NCI-H1930 (cell line): ENCODE measurements at places on chromosomes 3 and 15.

- DNase-seq: no peak
Measured at GRCh38 chr3:197592361-197593045, 36.7 kb upstream of the BDH1 start.

DNA sequence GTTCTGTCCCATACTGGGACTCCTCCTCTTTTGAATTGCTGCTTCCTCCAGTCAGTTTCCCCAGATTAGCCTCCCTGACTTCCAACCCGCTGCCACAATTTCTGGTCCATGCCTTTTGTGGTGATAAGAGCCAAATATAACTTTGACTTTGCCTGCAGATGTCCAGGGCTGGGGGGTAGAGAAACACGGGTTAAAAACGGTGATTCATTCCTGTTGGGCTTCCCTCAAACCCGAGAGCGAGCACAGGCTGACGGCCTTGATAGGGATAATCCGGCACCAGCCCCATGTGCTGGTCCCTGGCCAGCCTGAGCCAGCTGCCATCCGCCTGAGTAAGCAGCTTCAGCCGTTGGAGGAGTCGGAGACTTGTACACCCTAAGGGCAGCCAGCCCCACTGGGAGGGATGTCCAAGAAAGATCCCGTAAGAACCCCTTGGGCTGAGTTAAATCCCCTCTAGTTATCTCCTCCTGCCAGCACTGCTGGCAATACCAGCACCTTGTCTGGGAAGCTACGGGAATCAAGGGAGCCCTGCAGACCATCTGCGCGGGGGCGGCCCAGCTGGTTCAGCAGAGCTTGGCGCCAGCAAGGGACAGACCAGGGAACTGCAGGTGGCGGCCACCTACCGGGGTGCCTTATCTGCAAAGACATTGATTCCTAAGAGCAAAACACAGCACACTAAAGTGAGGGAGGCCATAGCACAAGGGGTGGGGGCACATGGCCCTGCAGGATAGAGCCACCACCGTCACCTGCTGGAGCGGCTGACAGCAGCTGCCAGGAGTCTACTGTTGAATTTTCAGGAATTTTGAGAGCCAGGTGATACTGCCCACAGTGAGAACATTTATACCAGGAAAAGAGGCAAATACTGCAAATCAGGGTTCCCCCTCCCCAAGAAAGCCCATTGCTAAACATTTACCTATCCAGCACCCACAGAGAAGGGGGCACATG lies 18.1 kb downstream of the CSPG4 start:
- no peak for DNase-seq

DNA sequence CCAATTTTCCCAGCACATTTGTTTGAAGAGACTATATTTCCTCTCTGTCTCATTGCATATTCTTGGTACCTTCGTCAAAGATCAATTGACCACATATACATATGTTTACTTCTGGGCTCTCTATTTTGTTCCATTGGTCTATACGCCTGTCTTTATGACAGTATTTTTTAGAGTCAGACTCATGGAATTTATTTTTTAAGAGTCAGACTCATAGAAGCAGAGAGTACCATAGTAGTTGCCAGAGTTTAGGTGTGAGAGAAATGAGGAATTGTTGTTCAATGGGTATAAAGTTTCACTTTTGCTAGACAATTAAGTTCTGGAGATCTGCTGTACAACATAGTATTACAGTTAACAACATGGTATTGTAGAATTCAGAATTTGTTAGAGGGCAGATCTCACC lies 27.1 kb downstream of the PLA2G4F start:
- no peak for DNase-seq

DNA sequence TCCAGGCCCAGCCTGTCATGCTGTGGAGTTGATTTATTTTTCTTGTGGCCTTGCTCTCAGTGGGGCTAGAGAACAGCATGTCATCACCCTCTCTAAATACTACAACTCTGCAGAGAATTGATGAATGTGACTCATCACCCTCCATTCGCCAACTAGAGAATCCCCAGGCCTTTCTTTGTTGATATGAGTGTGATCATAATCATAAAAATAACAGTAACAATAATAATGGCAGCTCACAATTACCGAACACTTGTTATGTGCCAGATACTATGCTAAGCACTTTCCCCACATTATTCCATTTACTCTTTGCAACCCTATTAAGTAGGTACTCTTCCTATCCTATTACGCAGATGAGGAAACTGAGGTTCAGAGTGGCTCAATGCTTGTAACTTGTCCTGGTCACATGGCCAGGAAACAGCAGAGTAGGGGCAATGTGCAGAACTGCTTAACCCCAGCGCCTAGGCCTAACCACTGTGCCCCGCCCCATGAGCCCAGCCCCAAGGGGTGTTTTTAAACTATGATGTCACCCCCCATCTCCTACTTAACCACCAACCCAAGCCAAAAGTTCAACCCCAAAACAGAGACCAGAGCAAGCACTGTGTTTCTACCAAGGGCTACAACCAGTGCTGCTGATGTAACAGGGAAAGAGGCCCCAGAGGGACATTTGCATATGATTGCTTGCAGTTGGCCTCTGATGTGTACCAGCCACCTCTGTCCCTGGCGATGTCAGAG lies 104.5 kb downstream of the ADCY5 start:
- DNase-seq: no peak

DNA sequence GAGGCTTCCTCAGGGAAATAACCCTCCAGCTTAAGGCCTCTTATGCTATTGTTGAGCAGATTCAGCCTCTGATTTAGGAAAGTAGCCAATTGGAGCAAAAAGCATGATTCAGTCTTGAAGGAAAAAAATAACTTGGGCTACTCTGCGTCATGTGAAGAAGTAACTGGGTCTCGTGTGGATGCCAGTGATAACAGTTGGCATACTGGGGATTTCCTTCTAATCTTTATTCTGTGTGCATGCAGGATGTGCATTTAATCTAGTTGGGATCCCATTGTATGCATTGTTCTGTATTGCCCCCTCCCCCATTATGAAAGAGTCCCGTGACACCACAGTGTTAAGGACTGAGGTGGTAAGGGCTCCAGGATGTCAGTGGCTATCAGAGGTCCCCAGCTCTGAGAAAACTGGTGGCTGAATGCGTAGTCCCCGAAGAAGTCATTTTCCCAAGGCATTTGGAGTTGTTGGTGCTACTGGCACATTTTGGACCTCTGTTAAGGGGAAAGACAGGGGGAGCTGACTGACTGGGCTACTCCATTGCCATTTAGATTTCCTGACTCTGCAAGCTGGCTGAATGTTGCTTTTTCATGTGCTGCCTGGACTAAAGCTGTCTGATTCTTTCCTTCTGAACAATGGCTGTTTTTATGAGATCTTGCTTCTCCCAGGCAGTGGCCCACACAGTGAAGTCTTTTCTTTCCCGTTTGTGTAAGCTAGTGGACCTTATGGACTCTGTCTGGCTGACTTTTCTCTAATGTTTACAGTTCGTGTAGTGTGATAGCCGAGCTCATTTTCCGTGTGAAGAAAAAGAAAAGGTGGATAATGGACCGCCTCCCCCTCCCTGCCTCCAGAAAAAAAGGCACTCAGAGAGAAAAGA lies 38.4 kb upstream of the TRAK1 start:
- DNase-seq: no peak

- no peak for DNase-seq
Measured at GRCh38 chr15:99385865-99386264, 134.6 kb downstream of the LRRC28 start.

- DNase-seq: no peak
Measured at GRCh38 chr3:6222069-6222468, 638.8 kb upstream of the GRM7 start.

- no peak for DNase-seq
Measured at GRCh38 chr15:60384053-60384452, 13.7 kb downstream of the ANXA2 start.

DNA sequence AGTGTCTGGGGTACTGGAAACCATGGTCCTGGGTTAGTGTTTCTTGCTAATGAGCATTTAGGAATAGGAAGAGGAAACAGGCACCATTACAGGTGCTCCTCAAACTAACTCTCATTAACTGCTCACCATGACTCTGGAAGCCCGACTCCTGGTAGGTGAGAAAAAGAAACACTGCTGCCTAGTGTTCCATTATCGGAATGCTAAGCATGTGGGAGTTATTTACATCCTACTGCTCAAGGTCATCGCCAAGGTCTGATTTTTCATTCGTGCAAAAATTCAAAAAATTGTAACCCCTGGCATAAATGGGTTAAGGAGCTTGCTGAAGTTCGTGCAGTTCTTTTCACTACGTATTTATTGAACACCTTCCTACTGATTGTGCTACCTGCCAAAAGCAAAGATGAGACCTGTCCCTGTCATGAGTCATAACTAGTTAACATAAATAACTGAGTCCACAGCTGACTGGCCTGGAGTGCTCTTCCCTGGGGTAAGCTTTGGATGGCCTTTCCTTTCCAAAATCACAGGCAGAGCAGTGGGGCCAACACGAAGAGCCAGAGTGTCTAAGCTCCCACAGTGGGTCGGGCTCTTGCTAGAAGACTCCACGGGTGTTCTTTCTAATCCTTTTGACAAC lies 22.7 kb upstream of the PAQR5 start:
- DNase-seq: no peak

DNA sequence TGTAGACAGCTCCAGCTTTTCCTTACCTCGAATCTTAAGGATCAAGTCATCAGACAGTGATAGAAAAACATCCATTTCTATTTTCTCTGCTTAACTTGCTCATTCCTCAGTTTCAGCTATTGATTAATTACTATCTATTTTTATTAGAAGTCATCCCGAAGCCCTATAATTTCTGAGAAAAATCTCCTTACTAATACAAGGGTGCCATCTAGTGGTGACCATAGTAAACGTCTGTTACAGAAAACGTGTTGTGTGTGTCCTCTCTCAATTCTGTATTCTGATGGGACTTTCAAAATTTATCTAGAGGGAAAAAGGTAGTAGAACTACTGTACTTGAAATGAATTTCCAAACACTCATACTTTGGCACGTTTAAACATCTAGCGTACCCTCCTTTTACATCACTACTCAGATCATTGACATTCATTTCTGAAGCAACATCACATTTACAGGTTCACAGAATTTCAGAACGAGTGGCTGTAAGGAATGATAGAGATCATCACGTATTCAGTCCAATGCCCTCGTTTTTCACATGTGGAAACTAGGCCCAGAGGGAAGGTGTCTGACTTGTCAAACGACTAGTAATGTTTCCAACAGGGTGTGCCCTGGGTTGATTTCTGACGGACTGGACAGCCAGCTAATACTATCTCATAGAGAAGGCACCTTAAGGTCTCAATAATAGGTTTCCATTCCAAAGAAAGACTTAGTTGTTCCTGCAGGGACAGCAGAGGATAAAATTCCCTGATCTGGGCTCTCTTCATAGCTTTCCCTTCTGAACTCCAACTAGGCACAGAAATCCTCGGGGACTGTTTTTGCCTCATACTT lies 25.6 kb downstream of the HACD2 start:
- peak; percentile 53 for DNase-seq

DNA sequence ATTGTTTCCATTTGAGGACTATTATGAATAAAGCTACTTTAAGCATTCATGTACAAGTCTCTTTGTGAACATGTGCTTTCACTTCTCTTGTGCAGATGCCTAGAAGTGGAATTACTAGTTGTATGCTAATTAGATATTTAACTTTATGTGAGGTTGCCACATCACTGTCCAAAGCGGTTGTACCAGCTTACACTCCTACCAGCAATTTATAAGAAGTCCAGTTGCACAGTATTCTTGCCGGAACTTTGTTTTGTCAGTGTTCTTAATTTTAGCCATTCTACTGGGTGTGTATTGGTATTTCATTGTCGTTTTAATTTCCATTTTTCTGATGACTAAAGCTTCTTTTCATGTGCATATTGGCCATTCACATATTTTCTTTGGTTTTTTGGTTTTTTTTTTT lies 29.1 kb downstream of the SEMA3G start:
- no peak for DNase-seq

GRCh38 chr3:27718459-27718858 lies 3.7 kb downstream of the EOMES start:
- no peak for DNase-seq

GRCh38 chr3:156963096-156963495 lies 136.9 kb downstream of the LEKR1 start:
- DNase-seq: no peak

DNA sequence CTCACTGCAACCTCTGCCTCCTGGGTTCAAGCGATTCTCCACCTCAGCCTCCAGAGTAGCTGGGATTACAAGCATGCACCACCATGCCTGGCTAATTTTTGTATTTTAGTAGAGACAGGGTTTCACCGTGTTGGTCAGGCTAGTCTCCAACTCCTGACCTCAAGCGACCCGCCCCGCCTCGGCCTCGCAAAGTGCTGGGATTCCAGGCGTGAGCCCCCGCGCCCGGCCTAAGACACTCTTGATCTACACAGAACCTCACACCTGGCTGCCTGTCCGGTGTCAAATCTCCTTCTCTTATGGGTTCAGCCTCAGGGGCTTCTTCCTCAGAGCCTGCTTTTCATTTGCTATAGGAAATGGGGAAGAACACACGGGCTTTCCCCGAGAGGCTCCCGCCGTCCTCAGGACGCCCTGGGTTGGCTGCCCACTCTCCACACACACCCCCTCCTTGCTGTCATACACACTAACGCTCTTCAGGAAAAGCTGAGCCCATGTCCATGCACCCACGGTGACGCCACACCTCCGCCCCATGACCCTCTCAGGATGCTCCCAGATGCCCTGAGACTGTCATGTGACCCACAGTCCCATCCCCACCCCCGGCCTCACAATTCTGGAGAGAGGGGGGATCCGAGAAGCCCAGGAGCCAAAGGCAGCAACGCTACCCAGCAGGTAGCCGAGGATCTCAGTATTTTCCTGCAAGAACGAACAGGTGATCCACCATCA lies 10.4 kb downstream of the TMEM44 start:
- no peak for DNase-seq

DNA sequence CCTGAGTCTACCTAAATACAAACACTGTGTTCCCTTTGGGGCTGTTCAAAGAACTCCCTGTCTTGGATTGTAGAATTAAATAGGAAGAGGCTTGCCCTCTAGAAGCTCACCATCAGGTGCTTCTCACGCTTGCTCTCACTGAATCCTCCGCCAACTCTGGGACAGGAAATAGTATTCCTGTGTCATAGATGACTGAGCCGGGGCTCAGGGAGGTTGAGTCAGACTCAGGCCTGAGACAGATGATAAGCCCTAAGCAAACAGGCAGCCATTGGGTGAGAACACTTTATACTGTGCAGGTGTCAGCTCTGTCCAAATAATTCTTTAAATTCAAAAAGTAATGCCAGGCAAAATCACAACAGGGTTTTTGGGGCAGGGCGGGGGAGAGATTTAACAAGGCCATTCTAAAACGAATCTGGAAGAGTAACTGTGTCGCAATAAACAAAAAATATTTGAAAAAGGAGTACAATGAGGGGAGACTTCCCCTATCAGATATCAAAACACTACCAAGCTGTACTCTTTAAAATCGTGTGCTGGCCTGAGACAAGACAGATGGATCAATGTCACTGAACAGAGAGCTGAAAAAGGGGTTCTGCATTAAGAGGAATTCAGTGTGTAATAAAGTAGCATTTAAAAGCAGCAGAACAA lies 59.0 kb downstream of the EPHB3 start:
- DNase-seq: no peak
